ENCODE measurements at places on chromosomes 16 and 17.

GRCh38 chr17:21286066-21286770, 1.7 kb downstream of the MAP2K3 start:
- H3K4me1 ChIP-seq = peaks cover 83% of the 10 kb centered on the region
- peak overlapping the region; percentile 65 for H3K4me3 ChIP-seq
- no peaks in the 10 kb centered on the region for H3K36me3 ChIP-seq
- peak; percentile 64 for DNase-seq
- no peaks in the 10 kb centered on the region for H3K27me3 ChIP-seq

- H3K4me3 ChIP-seq = no peak overlapping the region
- H3K4me1 ChIP-seq = peaks cover 23% of the 10 kb centered on the region
- DNase-seq = no peak
- H3K27ac ChIP-seq = no peak overlapping the region
Observed at GRCh38 chr17:76565728-76566612, 19.7 kb downstream of the ST6GALNAC2 start.

DNA sequence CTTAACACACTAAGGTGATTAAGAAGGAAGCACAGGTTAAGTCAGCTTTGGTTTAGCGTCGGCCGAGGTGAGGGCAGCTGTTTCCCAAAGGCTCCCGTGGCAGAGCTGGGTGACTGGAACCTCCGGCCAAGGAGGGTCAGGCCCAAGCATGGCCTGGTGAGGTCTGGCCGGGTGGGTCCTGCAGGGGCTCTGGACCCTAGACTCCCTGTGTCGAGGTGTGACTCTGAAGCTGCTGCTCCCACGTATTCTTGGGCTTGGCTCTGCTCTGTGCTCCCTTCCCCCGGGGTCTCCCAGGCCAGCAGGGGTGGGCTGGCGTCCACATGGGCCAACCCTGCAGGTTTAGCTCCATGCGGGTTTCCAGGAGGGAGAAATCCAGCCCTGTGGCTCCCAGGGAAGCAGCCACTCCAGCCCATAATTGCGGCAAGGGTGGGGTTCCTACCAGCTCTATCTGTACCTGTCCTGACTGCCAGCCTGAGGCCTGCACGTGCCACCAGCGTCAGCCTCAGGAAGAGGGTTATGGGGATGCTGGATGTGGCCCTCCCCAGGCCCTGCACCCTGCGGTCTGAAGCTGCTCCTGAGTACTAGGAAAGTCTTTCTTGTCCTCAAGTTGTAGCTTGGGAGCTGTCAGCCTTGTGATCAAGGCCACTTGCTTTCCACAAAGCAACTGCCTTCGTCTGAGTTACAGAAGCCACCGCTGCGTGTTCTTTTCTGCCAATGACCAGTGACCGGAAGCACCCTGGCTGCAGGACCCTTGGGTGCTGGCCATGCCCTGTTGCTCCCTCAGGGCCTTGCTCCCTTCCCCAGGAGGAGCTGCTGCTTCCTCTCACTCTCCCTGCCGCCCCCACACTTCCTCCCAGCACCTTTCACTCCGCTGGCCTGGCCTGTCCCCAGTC, 4.8 kb downstream of the CDK5R1 start:
- peaks cover 67% of the 10 kb centered on the region for H3K36me3 ChIP-seq
- no peaks in the 10 kb centered on the region for H3K27me3 ChIP-seq
- H3K4me1 ChIP-seq = peaks cover 86% of the 10 kb centered on the region
- no peak for DNase-seq

DNA sequence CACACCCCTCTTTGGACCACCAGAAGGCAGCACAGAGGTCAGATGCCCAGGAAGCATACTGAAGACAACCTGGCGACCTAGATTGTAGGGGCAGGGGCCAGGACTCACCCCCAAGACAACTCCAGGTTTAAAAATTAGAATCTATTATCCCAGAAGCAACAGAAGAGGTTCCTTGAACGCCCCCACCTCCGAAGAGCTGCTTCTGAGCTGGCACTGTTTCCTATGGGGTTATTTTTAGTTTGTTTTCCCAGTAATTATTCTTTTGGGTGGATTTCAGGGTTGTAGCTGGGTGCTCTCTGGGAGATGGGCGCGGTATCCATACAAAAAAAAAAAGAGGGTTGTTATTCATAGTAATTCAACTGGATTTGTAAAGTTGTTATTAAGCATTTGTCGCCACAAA, 10.4 kb upstream of the TMEM132E start:
- no peaks in the 10 kb centered on the region for H3K27me3 ChIP-seq
- no peaks in the 10 kb centered on the region for H3K4me1 ChIP-seq
- no peaks in the 10 kb centered on the region for H3K36me3 ChIP-seq
- no peak overlapping the region for H3K4me3 ChIP-seq
- DNase-seq = no peak

All from esophagus squamous epithelium (tissue), 5 donors.